RCC 7860 (cell line): ENCODE measurements at places on chromosomes 2 and 18.
A peak's percentile ranks its signal among the peaks of the same experiment; 100 is the strongest.

DNA sequence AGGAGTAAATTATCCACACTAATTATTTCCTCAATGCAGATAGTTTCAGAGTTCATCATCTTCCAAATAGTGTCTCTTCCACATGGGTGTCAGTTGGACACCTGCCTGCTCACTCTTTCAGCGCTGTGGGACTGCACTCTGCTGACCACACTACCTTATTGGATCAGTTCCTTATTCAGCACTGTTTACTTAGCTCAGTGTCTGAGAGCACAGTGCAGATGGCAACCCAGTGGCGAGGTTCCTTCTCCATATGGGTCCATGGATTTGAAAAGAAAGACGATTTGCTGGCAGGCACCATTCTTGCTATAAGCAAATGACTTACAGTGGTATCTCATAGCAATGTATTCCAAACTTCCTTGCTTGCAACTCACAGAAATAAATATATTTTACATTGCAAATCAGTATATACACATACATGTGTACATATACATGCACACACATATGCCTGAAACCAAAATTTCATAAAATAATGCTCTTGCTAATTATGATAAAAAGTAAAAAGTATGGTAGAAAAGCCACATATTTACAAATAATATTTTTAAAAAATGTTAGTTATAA lies 354.8 kb downstream of the INSIG2 start:
- no peak for DNase-seq

GRCh38 chr2:191499874-191500565 lies 177.9 kb upstream of the NABP1 start:
- DNase-seq, result no peak

DNA sequence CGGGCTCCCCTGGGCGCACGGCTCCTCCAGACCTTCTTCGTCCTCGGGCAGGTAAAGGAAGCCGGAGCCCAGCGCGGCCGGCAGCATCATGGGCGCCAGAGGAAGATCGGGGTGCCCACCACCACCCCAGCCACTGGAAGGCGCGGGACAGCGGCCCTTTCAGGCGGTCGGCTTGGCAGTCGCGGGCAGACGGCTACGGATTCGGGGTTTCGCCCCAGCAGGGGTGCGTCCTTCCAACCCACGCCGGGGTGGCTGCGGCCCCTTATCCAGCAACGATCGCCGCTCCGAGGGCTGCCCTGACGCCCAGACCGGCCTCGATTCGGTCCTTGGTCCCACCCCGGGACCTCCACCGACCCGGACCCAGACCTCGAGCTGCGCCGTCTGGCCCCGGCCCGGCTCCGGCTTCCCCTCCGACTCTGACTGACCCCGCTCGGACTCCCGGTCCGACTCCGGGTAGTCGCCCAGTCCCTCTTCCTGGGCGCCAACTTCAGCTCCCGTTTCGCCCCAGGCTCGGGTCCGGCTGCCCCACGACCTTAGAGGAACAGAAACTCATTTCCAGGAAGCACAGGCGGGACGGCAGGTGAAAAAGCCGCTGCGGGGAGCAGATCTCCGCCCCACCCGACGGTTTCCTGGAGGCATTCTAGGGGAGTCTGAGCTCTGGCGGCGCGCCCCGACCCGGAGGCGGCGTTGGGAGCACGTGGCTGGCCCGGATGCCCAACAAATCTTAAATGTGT lies 30.2 kb upstream of the SSB start:
- no peak for DNase-seq

GRCh38 chr18:69754108-69754507 lies 193.6 kb downstream of the CD226 start:
- no peak for DNase-seq

DNA sequence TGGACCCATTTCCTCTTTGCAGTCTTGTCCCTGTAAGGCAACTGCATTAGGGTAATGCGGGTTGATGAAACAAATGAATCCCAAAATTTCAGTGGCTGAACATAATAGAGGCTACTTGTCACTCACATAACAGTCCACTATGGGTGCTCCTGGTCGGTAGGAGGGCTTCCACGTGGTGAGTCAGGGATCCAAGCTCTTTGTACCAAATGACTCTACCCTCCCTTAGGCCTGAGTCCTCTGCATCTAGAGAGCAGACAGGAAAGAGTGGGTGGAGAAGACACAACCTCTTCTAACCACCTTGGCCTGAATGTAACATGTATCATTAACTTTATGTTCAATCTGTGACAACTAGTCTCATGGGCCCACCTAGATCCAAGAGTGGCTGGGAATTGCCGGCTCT lies 86.2 kb upstream of the HAAO start:
- no peak for DNase-seq

DNA sequence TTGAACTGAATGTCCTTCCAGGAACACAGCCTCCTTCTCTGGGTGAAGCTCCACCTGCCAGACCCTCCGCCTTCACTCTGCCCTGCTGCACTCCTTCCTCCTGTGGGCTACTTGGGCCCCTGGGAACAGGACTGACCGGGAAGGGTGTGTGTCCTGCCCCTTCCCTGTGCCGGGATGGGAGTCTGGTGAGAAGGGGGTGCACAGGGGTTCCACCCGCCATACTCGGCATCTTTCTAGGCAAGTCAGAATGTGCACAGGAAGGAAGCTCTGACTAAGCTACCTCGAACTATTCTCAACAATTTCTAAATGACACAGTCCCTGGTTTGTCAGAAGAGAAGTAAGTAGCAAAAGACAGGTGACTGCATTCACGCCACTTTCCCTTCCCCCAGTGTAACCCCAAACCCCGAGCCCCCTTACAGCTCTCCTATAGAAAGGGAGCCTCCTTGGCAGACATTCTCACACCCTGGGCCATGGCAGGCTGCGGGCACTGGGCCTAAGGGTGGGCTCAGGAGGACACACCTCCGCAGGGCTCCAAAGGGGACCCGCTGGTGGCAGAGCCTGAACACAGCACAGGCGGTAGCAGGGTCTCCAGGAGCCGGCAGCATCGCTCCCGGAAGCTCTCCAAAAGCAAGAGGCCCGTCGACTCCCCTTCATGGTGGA lies 184.1 kb downstream of the HDAC4 start:
- DNase-seq, result no peak

DNA sequence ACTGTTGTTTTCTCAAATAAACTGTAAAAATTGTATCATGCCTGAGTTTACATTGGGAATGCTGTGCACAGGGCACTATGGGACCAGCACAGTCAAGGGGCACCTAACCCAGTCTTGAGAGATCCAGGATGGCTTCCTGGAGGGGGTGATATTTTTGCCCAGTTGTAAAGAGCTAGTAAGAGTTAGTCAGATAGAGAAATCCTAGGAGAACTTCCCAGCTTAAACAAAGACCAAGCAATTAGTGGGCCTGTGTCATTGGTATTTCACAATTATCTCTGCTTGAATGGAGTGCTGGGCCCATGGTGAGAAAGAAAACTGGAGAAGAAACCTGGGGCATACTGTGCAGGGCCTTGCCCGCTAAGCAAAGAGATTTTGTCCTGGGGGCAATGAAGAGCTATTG lies 12.2 kb downstream of the XDH start:
- DNase-seq, result peak; percentile 28

DNA sequence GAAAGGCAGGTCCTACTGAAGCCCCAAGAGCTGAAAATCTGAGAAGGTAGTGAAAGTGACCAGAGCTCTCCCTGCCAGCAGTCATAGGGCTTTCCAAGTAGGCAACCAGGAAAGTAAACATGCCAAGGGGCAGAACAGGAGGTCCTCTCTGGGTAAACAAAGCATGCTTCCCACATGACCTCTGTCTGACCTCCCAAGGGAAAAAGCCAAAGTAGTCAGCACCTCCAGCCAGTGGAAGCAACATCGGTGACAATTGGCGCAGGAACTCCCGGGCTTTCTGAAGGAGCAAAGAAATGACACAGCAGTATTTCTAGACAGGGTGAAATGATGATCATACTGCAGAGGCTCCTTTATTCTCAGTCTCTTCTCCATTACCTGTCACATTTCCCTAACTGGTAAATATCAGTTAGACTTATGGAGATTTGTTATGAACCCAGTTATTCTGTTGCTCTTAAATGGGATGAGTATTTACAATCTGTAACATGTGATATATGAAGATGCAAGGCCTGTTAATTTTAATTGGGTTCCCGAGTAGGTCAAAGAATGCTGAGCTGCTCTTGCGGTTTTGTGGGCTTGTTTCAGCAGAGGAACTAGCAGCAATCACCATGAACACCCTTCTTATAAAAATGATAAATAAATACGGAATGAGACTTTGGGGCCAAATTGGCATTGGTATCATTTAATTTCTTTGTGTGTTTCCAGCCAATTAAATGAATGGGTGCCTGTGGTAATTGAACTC lies 321.0 kb downstream of the RND3 start:
- peak; percentile 92 for DNase-seq

DNA sequence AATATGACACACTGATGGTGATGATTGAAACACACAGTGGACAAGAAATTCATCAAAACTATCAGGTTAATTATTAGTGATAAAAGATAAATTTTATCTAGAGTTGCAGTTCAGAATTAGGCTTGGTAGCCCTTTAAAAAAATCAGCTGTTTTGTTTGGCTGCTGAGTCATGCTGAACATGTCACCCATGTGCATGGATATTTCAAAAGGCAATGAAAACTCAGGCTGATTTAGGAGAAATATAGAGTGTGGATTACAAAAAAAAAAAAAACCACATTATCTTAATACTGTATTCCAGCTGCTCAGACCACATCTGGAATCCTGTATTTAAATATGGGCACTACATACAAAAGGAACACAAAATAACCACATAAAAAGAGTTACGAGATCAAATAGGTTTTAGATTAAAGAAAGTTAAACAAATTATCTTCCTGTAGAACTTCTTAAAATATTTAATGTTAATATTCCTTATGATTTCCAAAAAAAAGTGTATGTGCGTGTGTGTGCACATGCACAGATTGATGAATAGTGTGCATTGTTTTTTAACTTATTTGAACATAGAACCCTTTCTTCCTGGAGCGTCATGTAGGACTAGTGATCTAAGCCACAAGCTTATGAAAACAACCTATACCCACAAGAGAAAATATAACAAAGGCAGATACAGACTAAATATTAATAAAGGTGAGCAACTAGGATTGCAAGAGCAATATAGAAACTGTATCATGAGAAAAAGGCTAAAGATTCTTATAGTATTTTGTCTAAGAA lies 186.2 kb downstream of the STK39 start:
- DNase-seq, result no peak
